Spinal cord (tissue), 10 donors: ENCODE measurements at places on chromosomes 12 and 14. TPM values are rescaled to one million over a fixed set of nuclear protein-coding genes. Genes with fewer than 3 reads are reported as not detected.

The BICDL1 gene
- 22.3 TPM for total RNA-seq

The TMEM117 gene
- total RNA-seq, result 30.4 TPM

The HOXC10 gene
- 9.2 TPM for total RNA-seq

The RNASE7 gene
- not detected for total RNA-seq

The ALX1 gene
- total RNA-seq, result not detected

The STRN3 gene
- total RNA-seq, result 54.4 TPM

The SOX5 gene
- 47.9 TPM for total RNA-seq

The FOXA1 gene
- 2.7 TPM for total RNA-seq

The ALDH1L2 gene
- 9.5 TPM for total RNA-seq
